ENCODE measurements at places on chromosomes 2 and 18. TPM values are rescaled to one million over a fixed set of nuclear protein-coding genes. Genes with fewer than 3 reads are reported as not detected.

Gene COLEC11
- 1.7 TPM for polyA plus RNA-seq

Gene ASIC4
- polyA plus RNA-seq, result 8.9 TPM

Gene RAD51AP2
- 0.54 TPM for polyA plus RNA-seq

Gene PCARE
- not detected for polyA plus RNA-seq

Gene PID1
- polyA plus RNA-seq, result 11.0 TPM

Gene ITGA4
- 0.40 TPM for polyA plus RNA-seq

Gene FBXO41
- polyA plus RNA-seq, result 6.7 TPM

Gene LRP2
- polyA plus RNA-seq, result 1.8 TPM

Gene TTL
- polyA plus RNA-seq, result 53.8 TPM

Gene LAMA1
- polyA plus RNA-seq, result 8.0 TPM

Gene RPL37A
- 1,655 TPM for polyA plus RNA-seq

Gene SS18
- 63.1 TPM for polyA plus RNA-seq

Gene ACKR3
- 0.74 TPM for polyA plus RNA-seq

Gene BOLL
- polyA plus RNA-seq, result not detected

Gene GLB1L
- polyA plus RNA-seq, result 8.0 TPM

Gene BCL2
- 3.4 TPM for polyA plus RNA-seq

Gene KIF1A
- polyA plus RNA-seq, result 89.2 TPM

Gene TIMM21
- 59.2 TPM for polyA plus RNA-seq

Gene HES6
- 236 TPM for polyA plus RNA-seq

Gene CLEC4F
- not detected for polyA plus RNA-seq

Gene CNRIP1
- polyA plus RNA-seq, result 26.7 TPM

Gene FLACC1
- polyA plus RNA-seq, result 1.3 TPM

Gene TIA1
- 1,297 TPM for polyA plus RNA-seq

Gene NPAS2
- polyA plus RNA-seq, result 3.2 TPM

Gene UPP2
- polyA plus RNA-seq, result 0.16 TPM

Gene NTSR2
- not detected for polyA plus RNA-seq

Gene CCDC138
- polyA plus RNA-seq, result 17.3 TPM

Gene AOX1
- polyA plus RNA-seq, result not detected

Gene CCBE1
- not detected for polyA plus RNA-seq

Gene RPRM
- polyA plus RNA-seq, result 2.8 TPM

Gene GCKR
- 2.5 TPM for polyA plus RNA-seq

Gene MSTN
- polyA plus RNA-seq, result 1.2 TPM

Gene ACVR1C
- 0.64 TPM for polyA plus RNA-seq

Gene VWA3B
- not detected for polyA plus RNA-seq

Gene SLC5A7
- polyA plus RNA-seq, result not detected

Gene GPD2
- polyA plus RNA-seq, result 1.9 TPM

Gene AQP12B
- not detected for polyA plus RNA-seq

Gene EHD3
- 3.5 TPM for polyA plus RNA-seq

Gene AUP1
- polyA plus RNA-seq, result 163 TPM

Gene NR4A2
- polyA plus RNA-seq, result 0.48 TPM

Gene CPSF3
- 56.0 TPM for polyA plus RNA-seq

Gene ANKRD36B
- polyA plus RNA-seq, result 63.5 TPM

Gene LYPD6
- 2.3 TPM for polyA plus RNA-seq

Gene GAD1
- polyA plus RNA-seq, result 66.4 TPM

Gene SPC25
- polyA plus RNA-seq, result 1.8 TPM

Gene COL4A4
- polyA plus RNA-seq, result 0.46 TPM

Gene PLEK
- 0.10 TPM for polyA plus RNA-seq

Gene CNOT11
- 35.2 TPM for polyA plus RNA-seq

Gene CENPO
- 4.6 TPM for polyA plus RNA-seq

Gene KCNS3
- not detected for polyA plus RNA-seq

Gene SPHKAP
- polyA plus RNA-seq, result 1.7 TPM

Gene CYP1B1
- polyA plus RNA-seq, result not detected

Measured in neural cell (in vitro differentiated cells).